Lung (tissue), 17 donors: ENCODE measurements at places on chromosomes 3 and 15. TPM values are rescaled to one million over a fixed set of nuclear protein-coding genes. Genes with fewer than 3 reads are reported as not detected.

DNA sequence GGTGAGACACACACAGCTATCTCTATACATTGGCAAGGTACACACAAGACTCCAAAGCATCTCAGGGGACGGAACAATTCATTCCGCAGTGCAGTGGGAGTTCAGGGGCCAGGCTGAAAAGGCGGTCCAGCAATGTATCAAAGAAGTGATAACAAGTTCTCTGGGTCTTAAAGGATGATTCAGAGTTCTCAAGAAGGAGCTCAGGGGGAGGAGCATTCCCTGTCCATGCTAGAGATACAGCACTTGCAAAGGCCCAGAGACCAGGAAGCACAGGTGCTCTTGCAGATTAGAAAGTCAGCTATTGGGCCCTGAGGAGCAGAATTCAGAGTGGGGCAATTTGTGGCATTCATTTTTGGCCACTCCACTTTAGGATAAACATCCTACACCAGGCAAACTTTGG lies 34.9 kb downstream of the MECOM start:
- no peaks in the 10 kb centered on the region for H3K27me3 ChIP-seq
- no peak overlapping the region for H3K27ac ChIP-seq
- H3K36me3 ChIP-seq = no peaks in the 10 kb centered on the region
- no peak overlapping the region for H3K4me3 ChIP-seq
- DNase-seq = no peak

Gene CCR5
- total RNA-seq = 2.2 TPM

DNA sequence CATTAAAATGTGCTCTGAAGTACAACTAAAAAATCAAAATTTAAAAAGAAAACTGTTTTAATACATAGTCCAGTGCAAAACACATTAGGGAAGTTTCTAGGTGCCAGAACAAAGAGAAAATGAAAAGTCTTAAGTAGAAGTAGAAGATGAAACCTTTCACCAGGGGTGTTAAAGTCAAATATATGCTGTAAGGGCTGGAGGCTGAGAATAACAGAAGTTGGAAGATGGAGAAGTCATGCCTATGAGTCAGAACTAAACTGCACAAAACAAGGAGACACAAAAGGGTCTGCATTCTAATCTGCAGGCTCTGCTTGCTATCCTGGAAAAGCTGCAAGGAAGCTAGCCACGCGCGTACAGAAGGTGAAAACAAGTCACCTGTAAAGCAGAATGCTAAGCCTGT lies 48.7 kb upstream of the CPB1 start:
- H3K4me3 ChIP-seq = no peak overlapping the region
- no peak for DNase-seq
- no peak overlapping the region for H3K27ac ChIP-seq

DNA sequence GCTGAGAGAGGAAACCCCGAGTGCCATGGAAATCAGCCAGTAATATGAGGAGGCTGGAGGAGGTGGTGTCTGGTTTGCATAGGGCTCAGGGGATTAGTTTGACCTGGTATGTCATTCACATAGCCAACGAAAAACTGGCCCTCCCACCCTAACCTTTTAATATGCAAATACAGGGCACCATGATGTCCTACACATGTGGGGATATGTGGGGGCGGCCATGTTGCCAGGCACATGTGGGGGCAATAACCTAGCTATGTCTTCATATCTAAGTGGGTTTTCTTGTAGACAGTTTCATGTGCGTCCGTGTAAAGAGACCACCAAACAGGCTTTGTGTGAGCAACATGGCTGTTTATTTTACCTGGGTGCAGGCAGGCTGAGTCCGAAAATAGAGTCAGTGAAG lies 110.1 kb downstream of the MOBP start:
- DNase-seq = no peak
- H3K36me3 ChIP-seq = no peaks in the 10 kb centered on the region
- no peak overlapping the region for H3K27ac ChIP-seq
- H3K27me3 ChIP-seq = no peaks in the 10 kb centered on the region
